Stimulated activated CD4-positive, alpha-beta T cell treated with anti-CD3 and anti-CD28 coated beads, Interleukin-1b, Interleukin-23, amount 100 ng/mL, for 1 hour (primary cell): ENCODE measurements at places on chromosomes 7 and 10.

DNA sequence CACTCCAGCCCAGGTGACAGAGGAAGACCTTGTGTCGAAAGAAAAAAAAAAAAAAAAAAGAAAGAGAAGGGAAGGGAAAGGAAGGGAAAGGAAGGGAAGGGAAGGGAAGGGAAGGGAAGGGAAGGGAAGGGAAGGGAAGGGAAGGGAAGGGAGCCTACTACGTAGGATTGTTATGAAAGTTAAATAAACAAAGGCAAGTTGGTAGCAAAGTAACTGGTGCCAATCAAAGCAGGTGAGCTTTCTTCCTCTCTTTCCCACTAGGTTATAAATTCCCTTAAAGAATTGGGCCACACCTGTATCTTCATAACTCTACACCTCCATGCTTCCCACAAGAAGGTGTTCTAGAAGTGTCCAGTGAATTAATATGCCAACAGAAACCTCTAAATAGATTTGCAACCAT is 96.3 kb upstream of the AFAP1L2 start:
- DNase-seq = no peak

GRCh38 chr7:72493850-72494661 is 81.9 kb upstream of the CALN1 start:
- DNase-seq = peak; percentile 17

DNA sequence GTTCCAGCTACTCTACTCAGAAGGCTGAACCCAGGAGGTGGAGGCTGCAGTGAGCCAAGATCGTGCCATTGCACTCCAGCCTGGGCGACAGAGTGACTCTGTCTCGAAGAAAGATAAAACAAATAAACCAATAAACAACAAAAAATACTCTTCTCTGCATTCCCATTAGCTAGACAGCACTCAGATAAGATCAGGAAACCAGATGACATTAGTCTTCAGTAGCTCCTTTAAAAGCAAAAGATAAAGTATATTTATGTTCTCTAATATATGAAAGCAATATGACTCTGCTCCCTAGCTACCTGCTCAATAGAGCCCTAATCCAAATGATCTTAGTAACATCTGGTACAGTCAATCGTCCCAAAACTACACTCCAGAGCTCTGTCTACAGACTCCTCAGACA is 212.9 kb downstream of the ELMO1 start:
- no peak for DNase-seq

DNA sequence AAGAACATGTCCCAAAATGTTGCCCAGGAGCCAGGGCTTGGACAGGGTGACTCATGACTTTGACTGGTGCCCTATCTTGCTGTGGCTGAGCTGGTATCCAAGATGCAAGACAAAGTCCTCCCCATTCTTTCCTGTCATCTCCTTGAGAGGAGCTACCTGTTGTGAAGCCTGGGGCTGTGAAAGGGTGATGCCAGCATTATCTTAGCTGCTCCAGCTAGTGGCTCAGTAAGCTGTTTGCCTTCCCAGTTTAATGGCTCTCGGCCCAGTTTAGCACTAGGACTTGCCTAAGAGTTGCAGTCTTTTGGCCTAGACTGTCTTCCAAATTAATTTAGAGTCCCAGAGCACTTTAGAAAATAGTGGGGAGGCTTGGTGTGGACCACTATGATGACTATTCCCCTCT is 424.3 kb upstream of the NRG3 start:
- no peak for DNase-seq

- DNase-seq = no peak
Measured at GRCh38 chr7:108132551-108133265, 2.5 kb upstream of the LAMB4 start.

DNA sequence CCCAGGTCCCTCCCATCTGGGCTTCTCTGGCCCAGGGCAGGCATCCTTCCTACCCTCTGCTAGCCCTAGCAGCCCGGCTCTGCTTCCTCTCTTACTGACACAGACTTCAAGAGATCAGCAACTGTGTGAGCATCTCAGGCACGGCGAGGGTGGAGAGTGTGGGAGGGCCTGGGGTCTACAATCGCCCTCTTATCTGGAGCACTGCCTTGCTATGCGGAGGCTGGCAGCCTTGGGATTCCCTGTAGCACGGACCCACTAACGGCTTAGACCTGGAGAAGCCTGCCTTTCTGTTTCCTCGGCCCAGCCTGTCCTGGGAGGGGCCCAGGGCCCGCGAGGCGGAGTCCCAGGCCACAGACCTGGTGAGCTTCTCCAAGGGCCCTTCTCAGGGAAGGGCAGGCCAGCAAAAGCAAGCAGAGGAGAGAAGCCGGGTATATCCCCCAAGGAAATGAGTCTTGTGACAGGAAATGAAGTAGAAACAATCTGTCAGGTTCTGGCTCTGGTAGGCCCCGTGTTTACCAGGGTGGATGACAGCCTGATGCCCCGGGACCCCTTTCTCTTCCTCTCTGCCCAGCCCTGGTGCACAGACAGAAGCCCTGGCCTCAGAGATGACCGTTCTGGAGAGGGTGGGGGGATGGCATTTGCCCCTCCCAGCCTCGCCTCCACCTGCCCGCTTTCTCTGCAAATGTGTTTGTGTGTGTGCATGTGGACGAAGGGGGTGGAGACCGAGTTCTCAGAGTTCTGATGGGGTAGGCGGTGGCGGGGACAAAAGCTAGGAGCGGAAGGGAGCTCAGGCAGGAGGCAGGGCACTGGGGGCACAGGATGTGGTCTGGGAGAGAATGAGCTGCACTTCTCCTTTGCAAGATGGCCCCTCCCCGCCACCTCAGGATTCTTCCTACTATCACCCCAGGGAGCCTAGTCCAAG is 2.5 kb downstream of the LRCH4 start:
- peak; percentile 22 for DNase-seq

DNA sequence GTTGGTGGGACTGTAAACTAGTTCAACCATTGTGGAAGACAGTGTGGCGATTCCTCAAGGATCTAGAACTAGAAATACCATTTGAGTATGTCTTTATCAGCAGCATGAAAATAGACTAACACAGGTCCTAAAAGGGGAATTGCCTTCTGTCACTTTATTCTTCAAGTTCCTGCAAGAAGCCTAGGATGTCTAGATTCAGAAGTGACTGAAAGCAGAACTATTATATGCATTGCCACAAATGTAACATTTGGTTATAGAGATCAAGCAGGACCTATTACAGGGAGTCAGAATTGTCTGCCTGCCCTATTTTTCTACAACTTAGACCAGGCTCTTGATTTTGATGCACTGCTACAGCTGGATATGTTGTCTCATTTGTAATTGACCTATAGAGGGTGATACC is 364.7 kb downstream of the SORCS1 start:
- DNase-seq = no peak

DNA sequence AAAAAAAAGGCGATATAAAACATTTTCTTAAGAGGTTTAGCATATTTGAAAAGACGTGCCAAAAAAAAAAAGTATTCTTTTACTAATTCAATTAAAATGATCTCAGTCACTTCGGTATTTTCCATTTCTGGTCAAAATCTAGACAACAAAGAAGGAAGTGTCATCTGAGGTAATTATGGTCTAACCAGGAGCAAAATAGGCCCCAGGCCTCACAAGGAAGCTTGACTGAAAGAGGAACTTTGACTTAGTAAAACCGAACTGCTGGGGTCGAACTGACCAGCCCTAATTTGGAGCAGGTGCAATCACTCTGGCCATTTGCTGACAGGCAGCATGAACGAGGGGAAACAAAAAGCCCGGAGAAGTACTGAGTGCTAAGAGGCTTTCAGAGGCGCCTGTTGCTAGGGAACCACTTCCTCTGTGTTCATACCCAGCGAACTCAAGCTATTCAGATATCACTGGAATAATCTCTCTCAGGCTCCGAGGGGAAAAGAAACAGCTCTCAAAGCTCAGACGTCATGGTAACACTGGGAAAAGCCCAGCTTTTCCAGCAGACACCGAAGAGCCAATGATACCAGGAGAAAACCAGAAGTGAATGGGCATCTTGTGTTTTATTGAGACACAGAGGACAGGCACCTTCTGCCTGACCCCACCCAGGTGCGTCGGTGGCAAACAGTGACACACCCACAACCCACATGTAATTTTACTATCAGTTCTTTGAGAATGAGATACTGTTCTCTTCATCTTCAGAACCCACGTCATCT is 126.5 kb downstream of the FAM107B start:
- DNase-seq = peak; percentile 19

- DNase-seq = no peak
Measured at GRCh38 chr10:4653160-4653559, 172.8 kb upstream of the AKR1E2 start.

GRCh38 chr10:122551450-122551849 is 9.1 kb upstream of the DMBT1 start:
- DNase-seq = no peak
